Psoas muscle (tissue), 8 donors: ENCODE measurements at places on chromosomes 2 and 18. TPM values are rescaled to one million over a fixed set of nuclear protein-coding genes. Genes with fewer than 3 reads are reported as not detected.

GRCh38 chr2:60447943-60448342, 105.5 kb downstream of the BCL11A start:
- no peaks in the 10 kb centered on the region for H3K4me1 ChIP-seq
- DNase-seq, result no peak
- no peaks in the 10 kb centered on the region for H3K36me3 ChIP-seq
- H3K27me3 ChIP-seq, result no peaks in the 10 kb centered on the region
- H3K27ac ChIP-seq, result no peak overlapping the region

DNA sequence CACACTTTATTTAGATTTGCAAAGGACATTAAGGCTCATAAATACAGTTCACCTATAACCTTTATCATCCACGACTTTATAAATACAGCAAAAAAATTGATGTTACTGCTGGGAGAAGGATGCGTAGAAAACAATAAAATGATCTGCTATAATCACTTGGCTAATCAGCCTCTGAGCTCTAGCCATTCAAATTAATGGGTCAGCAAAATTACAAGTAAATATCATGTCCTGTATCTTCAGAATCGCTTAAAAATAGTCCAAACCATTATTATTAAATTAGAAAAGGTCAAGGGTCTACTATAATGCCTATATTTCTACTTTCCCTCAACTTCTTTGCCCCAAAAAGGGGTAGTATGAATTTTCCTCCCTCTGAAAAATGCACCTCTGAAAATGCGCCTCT, 40.3 kb downstream of the OLA1 start:
- H3K4me3 ChIP-seq, result no peak overlapping the region
- no peaks in the 10 kb centered on the region for H3K36me3 ChIP-seq
- H3K27ac ChIP-seq, result no peak overlapping the region
- H3K27me3 ChIP-seq, result no peaks in the 10 kb centered on the region
- no peak for DNase-seq

The MEP1B gene
- not detected for total RNA-seq

The MROH2A gene
- not detected for total RNA-seq

GRCh38 chr2:30631051-30631671, 176.1 kb downstream of the CAPN13 start:
- no peak for DNase-seq
- H3K4me3 ChIP-seq, result no peak overlapping the region
- no peaks in the 10 kb centered on the region for H3K4me1 ChIP-seq
